Calu3 (cell line): ENCODE measurements at places on chromosomes 1 and 21.

DNA sequence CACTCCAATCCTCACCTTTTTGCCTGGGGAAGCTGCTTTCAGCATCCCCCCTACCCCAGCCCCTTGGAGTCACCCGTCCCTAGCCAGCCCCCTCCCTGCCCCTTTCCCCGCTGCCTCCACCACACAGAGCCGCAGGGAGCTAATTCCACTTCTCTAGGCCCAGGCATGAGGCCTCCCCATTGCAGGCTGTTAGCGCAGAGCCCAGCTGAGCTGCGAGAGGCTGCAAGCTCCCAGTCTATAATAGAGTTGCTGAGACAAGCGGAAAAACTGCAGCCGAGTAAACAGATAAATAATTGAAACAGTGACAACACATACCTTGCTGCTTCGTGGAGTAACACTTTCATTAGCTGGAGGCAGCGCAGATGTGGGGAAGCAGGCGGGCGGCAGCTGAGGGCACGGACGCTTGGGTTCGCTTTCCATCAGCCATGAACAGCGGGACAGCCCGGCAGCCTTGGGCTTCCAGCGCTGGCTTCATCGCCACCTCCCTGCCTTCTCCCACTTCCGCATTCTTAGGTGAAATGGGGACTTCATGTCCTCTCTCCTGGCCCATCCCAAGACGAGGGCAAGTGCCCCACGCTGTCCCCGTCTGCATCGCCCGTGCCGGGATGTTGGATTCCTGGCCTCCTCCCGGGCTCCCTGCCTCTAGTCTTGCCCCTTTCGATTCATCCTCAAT lies 183.3 kb downstream of the IGSF21 start:
- DNase-seq, result no peak

GRCh38 chr1:183089025-183089639 lies 65.9 kb downstream of the LAMC1 start:
- DNase-seq, result peak; percentile 39

GRCh38 chr21:26461500-26461899 lies 111.6 kb downstream of the CYYR1 start:
- no peak for DNase-seq

DNA sequence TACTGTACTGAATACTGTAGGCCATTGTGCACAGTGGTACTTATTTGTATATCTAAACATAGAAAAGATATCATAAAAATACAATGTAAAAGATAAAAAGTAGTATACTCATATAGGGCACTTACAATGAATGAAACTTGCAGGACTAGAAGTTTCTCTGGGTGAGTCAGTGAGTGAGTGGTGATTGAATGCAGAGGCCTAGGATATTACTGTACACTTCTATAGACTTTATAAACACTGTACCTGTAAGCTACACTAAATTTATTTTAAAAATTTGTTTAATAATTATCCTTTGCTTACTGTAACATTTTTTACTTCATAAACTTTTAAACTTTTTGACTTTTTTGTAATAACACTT lies 82.5 kb downstream of the FGGY start:
- no peak for DNase-seq
